ENCODE measurements at places on chromosomes 3 and 15.

DNA sequence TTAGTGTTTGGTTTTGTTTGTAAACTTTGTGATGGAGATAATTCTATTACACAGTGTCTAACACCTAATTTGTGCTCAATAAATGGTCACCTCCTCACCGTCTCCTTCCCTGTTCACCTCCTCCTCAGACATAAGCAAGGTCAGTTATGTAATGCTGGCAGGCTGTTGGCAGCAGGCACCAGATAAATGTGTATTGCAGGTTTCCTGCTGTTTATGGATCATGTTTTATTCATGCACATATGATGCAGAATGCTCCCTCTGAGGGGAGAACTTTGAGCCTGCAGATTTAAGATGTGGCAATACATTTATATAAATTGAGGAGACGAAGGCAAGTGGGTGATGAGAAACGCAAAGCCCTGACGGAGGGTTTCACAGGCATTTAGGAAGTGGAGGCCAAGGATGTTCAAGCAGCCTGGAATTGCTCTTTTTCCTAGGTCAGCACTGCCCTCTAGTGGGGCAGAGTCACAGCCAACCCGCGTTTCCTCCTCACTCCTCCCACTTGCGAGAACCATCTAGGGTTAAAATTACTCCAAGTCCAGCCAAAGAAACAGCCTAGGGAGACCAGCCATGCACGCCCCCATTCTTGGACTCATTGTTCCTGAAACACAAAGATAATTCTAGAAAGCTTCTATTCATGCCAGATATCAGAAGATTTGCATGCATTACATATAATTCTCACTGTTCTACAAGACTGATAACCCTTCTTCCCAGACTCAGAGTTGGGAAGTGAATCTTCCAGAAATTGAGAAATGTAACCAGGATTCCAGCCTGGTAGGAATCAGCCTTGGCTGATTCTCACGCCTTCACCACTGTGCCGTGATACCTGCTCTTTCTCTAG lies 228.7 kb downstream of the SLCO3A1 start:
- no peaks in the 10 kb centered on the region for H3K36me3 ChIP-seq
- H3K4me1 ChIP-seq, result no peaks in the 10 kb centered on the region
- H3K27ac ChIP-seq, result no peak overlapping the region
- peaks cover 7% of the 10 kb centered on the region for H3K27me3 ChIP-seq

GRCh38 chr3:152942366-152942765 lies 107.4 kb downstream of the P2RY1 start:
- H3K36me3 ChIP-seq, result no peaks in the 10 kb centered on the region
- H3K27me3 ChIP-seq, result no peaks in the 10 kb centered on the region
- no peak overlapping the region for H3K4me3 ChIP-seq
- peaks cover 3% of the 10 kb centered on the region for H3K4me1 ChIP-seq
- no peak overlapping the region for H3K27ac ChIP-seq
- no peak for DNase-seq

GRCh38 chr3:103167850-103168249 lies 733.0 kb downstream of the ZPLD1 start:
- H3K27me3 ChIP-seq, result no peaks in the 10 kb centered on the region
- no peak for DNase-seq
- no peak overlapping the region for H3K27ac ChIP-seq
- H3K4me1 ChIP-seq, result no peaks in the 10 kb centered on the region
- H3K4me3 ChIP-seq, result no peak overlapping the region

- H3K4me1 ChIP-seq, result peaks cover 13% of the 10 kb centered on the region
- peaks cover 69% of the 10 kb centered on the region for H3K27me3 ChIP-seq
- no peaks in the 10 kb centered on the region for H3K36me3 ChIP-seq
- DNase-seq, result no peak
Measured at GRCh38 chr15:68558318-68559305, 20.2 kb upstream of the CORO2B start.

DNA sequence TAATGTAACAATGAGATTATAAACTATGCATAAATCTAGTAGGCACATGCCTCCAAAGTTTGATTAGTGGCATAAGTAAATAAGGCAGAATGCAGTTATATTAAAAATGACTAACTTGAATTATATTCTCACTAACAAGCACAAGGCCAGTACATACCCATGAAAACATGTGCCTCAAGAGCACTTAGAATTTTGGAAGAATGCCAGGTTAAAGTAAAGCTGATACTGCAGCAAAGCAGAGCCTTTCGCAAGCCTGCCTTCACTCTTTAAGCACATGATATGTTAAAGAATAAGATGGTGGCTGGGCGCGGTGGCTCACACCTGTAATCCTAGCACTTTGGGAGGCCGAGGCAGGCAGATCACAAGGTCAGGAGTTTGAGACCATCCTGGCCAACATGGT lies 49.0 kb downstream of the KBTBD12 start:
- no peak overlapping the region for H3K27ac ChIP-seq
- H3K4me1 ChIP-seq, result peaks cover 5% of the 10 kb centered on the region
- no peak overlapping the region for H3K4me3 ChIP-seq
- peaks cover 27% of the 10 kb centered on the region for H3K27me3 ChIP-seq

DNA sequence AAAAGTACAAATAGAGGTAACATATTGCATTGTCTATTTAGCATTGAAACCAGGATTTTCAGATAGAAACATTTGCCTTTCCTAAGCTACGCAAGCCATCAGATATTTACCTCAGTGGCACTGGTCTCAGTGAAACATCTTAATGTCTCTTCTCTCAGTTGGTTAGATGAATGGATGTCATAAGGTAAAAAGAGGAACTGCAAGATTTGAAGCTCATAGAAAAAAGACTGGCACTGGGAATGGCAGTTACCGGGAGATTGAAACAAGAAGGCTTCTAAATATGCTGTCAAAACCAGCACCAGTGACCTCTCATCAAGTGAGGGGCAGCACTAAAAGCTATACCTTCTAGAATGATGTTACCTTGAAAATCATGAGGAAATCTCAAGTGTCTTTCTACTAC lies 486.4 kb downstream of the FHIT start:
- no peak overlapping the region for H3K4me3 ChIP-seq
- no peaks in the 10 kb centered on the region for H3K4me1 ChIP-seq
- H3K27ac ChIP-seq, result no peak overlapping the region
- no peaks in the 10 kb centered on the region for H3K36me3 ChIP-seq

DNA sequence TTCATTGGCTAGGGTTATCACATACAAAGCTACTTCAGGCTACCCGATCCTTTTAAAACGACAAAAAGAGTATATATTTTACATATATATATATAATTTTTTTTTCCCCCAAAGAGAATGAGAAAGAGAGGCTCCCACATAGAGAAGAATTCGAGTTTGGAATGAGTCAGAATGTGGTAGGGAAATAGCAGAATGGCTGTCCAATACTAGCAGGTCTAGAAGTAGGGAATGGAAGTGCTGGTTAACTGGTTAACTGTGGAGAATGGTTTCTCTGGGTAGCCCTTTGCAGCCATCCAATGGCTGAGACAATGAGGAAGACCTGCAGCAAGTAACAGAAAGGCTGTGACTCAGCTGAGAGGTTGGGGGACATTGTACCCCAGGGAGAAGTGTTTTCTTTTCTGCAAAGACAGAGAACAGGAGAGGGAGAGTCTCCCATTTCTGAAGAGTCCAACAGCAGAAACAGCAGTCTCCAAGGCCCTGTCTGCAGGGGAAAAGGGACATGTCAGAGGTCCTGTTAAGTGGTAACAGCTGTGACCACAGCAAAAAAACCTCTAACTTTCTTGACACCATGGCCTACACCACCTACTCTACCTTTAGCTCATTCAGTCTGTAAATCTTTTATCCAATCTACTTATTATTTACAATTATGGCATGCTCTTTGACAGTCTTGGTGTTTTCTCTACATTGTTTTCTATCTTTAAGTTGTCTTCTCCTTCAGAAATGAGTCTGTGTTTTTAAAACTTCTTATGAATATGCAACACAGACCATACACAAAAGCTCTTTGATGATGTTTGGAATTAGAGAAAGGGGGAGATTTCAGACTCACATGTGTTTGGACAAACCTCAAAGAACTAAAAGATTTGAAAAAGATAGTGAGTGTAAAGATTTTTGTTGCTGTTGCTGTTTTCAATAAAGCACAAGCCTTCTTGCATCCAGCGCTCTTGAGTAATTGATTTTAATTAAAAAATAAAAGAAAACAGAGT lies 116.1 kb upstream of the SLC7A14 start:
- no peak for DNase-seq
- H3K4me3 ChIP-seq, result no peak overlapping the region
- no peaks in the 10 kb centered on the region for H3K4me1 ChIP-seq

DNA sequence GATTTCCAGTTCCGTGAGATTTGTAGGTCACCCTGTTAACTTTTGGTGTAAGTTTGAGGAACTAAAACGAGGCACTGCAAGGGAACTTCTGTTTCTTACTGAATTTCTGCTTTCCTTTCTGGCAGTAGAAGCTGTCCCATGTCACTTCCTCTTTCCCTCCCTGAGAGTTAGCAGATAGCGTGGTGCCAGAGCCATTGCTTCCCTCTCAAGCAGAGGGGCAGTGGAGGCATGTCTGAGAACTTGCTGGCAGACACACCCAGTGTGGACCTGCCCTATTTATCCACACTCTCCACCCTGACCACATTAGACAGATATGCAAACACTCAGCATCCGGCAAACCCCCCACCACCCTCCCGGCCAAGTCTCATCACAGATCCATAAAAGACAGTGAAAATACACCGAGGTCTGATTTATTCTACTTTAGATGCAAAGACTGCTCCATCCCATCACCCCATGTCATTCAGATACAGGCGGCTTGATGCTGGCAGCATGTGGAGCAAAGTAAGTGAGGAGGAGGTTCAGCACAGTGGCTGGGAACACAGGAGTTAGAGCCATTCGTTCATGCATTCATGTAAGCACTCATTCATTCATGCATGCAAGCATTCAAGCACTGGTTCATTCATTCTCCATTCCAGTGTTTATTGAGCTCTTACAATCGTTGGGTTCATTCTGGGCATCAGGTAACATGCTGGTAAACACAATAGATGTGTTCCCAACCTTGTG lies 324.7 kb downstream of the SHQ1 start:
- peaks cover 36% of the 10 kb centered on the region for H3K4me1 ChIP-seq
- no peaks in the 10 kb centered on the region for H3K36me3 ChIP-seq
- H3K27me3 ChIP-seq, result no peaks in the 10 kb centered on the region
- no peak overlapping the region for H3K27ac ChIP-seq
- no peak for DNase-seq
- H3K4me3 ChIP-seq, result no peak overlapping the region

GRCh38 chr15:63244976-63245645 lies 32.3 kb upstream of the APH1B start:
- peaks cover 26% of the 10 kb centered on the region for H3K36me3 ChIP-seq
- no peak overlapping the region for H3K4me3 ChIP-seq
- no peak for DNase-seq

- H3K27me3 ChIP-seq, result no peaks in the 10 kb centered on the region
- peaks cover 2% of the 10 kb centered on the region for H3K36me3 ChIP-seq
- no peak overlapping the region for H3K27ac ChIP-seq
- DNase-seq, result no peak
Measured at GRCh38 chr3:177679568-177680471, 482.5 kb upstream of the TBL1XR1 start.

DNA sequence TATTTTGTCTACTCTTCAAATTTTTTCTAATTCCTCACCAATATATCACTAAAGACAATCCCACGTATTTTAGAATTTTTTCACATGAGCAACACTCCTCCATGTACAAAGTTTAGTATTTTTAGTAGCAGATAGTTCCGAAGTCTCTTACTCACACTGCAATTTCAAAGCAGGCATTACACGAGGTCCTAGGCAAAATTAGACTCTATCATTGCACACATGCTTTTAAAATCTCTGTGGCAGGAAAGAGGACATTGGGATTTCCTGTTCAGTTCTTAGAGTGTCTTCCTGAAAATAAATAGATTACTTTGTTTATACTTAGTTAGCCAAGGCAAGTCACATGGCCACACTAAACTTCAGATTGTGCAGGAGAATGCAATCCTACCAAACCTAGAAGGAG lies 847.7 kb downstream of the ROBO2 start:
- H3K27me3 ChIP-seq, result no peaks in the 10 kb centered on the region
- no peak for DNase-seq
- H3K36me3 ChIP-seq, result no peaks in the 10 kb centered on the region
- H3K4me3 ChIP-seq, result no peak overlapping the region
- no peak overlapping the region for H3K27ac ChIP-seq

- H3K27ac ChIP-seq, result no peak overlapping the region
- H3K4me3 ChIP-seq, result no peak overlapping the region
- no peak for DNase-seq
- H3K36me3 ChIP-seq, result no peaks in the 10 kb centered on the region
- H3K4me1 ChIP-seq, result peaks cover 5% of the 10 kb centered on the region
Measured at GRCh38 chr3:173037840-173038483, 103.1 kb downstream of the SPATA16 start.

DNA sequence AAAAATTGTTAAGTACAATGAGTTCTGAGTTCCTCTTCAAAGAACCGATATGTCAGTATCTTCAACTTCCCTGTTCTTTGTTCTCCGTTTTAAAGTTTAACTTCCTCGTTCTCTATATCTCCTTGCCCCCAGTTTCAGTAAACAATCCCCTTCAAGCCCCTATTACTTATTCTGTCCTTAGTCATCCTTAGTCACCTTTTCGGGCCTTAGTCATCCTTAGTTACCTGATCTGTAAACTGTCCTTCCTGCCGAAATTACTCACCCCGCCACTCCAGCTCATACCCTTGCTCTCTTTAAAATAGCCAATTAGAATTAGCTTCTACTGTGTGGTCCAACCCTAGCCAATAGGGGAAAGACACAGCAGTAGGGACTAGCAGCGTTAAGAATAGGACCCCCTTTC lies 1165.6 kb downstream of the NSUN3 start:
- H3K4me1 ChIP-seq, result peaks cover 4% of the 10 kb centered on the region
- no peaks in the 10 kb centered on the region for H3K27me3 ChIP-seq
- H3K36me3 ChIP-seq, result peaks cover 10% of the 10 kb centered on the region
- no peak overlapping the region for H3K4me3 ChIP-seq
- H3K27ac ChIP-seq, result no peak overlapping the region

GRCh38 chr3:191240486-191240885 lies 41.4 kb downstream of the OSTN start:
- no peaks in the 10 kb centered on the region for H3K36me3 ChIP-seq
- DNase-seq, result no peak
- peaks cover 10% of the 10 kb centered on the region for H3K4me1 ChIP-seq
- peaks cover 3% of the 10 kb centered on the region for H3K27me3 ChIP-seq

GRCh38 chr3:133588035-133588434 lies 14.5 kb downstream of the CDV3 start:
- H3K4me1 ChIP-seq, result peaks cover 1% of the 10 kb centered on the region
- H3K27me3 ChIP-seq, result no peaks in the 10 kb centered on the region
- DNase-seq, result no peak
- no peak overlapping the region for H3K4me3 ChIP-seq

All from progenitor cell of endocrine pancreas (in vitro differentiated cells).